ENCODE measurements at places on chromosomes 3 and 15.

DNA sequence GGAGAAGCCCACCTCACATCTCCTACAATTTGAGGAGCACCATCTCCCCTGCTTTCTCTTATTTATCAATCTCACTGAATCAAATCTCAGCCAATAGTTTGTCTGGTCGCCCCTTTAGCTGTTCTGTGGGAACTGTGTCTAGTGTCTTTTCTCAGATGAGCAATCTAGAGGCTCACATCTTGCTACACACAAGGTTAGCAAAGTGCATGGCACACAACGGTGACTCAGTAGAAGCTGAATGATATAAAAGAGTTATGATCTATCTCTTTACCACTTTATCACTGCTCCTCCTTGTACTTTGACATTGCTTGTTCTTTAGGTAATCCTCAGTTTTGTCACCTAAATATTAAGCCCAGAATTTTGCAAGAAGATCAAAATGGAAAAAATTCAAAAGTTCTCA is 16.8 kb upstream of the COLQ start:
- DNase-seq, result no peak

- no peak for DNase-seq
Observed at GRCh38 chr3:178267158-178267844, 268.9 kb upstream of the KCNMB2 start.

- no peak for DNase-seq
Observed at GRCh38 chr15:49620199-49620598, 419 bp downstream of the FAM227B start.

GRCh38 chr3:36149447-36149865 is 230.8 kb upstream of the STAC start:
- DNase-seq, result no peak

GRCh38 chr15:67117370-67117769 is 52.0 kb downstream of the SMAD3 start:
- DNase-seq, result no peak

- no peak for DNase-seq
Observed at GRCh38 chr15:99928429-99928981, 195.3 kb upstream of the LYSMD4 start.

- no peak for DNase-seq
Observed at GRCh38 chr3:185215873-185216606, 37.8 kb downstream of the EHHADH start.

DNA sequence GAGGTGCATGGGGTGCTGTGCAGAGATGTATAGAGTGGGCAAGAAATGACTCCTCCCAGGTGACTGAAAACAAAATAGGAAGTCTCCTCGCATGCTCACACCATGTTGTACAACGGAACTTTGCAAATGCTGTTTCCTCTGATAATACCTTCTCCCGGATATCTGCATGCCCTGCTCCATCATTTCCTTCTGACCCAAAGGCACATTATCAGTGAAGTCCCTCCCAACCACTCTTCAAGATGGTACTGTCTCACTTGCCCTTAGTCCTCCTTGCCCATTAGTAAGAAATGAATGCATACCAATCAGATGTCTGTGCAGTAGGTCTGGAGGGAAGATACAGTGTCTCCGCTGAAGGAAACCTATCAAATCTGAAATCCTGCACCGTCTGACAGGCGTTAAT is 12.0 kb downstream of the TMED3 start:
- DNase-seq, result no peak

DNA sequence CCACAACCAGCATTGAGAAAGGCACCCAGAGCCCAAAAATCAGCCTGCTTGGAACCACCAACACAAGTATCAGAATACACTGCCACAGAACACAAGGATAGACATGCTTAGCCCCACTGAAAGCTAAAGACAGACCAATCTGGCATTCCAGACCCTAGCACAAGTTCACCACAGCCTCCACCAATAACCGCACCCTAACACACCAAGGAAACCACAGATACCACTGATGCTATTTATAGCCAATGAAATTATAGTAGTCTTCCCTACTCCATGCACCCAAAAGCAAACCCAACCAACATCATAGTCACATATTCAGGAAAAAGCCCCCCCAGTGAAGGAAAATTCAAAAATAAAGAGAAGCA is 83.9 kb upstream of the STT3B start:
- DNase-seq, result no peak

- DNase-seq, result no peak
Observed at GRCh38 chr3:103906304-103906703, 1460.4 kb upstream of the ALCAM start.

- DNase-seq, result no peak
Observed at GRCh38 chr3:82177774-82178173, 416.3 kb upstream of the GBE1 start.

DNA sequence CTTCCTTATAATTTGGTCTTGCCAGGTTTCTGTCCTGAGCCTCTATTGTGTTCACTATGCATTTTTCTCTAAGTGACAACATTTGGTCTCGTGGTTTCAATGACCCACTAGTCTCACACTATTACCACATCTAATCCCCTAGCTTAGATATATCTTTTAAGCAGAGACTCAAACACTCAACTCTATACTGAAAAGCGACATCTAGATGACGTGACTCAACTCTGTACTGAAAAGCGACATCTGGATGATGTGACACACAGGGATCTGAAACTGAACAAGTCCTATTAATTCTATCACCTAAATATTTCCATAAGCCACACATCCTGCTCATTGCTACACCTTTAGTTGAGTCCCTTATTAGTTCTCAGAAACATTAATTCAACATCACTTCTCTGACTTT is 141.7 kb upstream of the MBNL1 start:
- DNase-seq, result no peak

GRCh38 chr3:105516972-105517371 is 150.3 kb downstream of the ALCAM start:
- DNase-seq, result no peak

GRCh38 chr3:152292366-152292765 is 23.6 kb downstream of the MBNL1 start:
- no peak for DNase-seq

DNA sequence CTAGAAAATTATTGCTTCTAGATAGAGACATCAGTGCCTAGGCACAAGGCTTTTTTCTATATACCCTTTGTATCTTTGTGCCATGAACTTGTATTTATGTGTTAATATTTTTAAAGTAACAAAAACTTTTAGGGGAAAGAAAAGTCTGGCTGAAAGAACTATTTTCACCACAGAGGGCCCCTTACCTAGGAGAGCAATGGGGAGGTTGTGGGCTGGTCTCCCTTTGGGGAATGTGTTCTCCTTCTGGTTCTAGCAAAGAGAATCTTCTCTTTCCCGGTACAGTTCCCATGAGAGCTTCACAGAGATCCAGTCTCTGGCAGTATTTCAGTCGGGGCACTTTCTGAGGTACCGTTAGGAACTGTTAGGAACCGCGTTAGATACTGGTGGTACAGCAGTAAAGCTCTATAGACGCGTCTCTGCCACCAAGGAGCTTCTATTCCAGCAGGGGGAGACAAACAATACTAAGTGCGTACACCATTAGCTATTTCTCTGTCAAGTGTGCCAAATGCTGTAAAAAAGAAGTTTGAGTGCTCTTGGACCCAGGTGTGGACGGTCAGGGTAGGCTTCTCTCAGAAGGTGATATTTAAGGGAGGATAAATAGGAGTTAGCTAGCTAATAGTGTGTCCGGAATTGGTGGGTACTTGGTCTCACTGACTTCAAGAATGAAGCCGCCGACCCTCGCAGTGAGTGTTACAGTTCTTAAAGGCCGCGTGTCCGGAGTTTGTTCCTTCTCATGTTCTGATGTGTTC is 4.6 kb upstream of the EPB42 start:
- DNase-seq, result no peak

DNA sequence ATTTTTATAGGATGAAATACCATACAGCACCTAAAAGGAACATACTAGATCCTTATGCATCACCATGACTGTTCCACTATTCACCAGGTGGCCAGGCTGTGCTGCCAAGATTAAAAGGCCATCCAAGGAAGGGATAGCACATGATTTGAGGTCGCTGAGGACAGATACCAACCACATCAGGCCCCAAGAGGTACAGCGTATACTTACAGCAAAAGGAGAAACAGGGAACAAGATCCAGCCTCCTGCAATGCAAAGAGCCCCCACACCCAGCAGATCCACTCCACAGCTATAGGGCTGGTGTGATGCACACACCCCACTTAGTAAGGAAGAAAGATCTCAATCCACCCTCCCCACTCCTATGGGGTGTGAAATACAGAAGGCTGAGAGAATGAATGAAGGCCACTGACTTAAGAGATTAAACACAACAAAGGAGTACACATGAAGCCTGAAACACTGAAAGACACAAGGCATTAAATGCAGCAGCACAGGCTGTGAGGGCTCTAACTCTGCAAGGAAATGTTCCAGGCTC is 32.0 kb upstream of the ZNF445 start:
- DNase-seq, result no peak

DNA sequence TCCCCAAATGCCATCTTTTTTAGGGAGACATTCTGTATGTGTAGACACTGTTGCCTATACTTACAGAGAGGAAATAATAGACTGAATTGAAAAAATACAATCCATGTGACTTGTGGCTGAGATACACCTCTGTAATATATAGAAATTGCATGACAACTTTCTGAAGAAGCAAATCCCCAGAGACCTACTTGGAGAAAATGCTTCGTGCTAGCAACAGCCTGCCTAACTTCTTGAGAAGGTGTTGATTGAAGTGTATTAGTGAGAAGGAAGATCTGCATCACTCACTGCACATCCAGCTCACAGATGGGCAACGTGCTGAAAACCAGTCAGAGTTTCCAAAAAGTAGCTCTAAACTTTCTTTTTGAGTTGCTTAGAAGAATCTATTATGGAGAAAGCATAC is 404.1 kb downstream of the EPHB1 start:
- no peak for DNase-seq

GRCh38 chr3:37968813-37969595 is 21.6 kb upstream of the VILL start:
- DNase-seq, result no peak

GRCh38 chr15:51908316-51908715 is 63.3 kb downstream of the LEO1 start:
- no peak for DNase-seq

DNA sequence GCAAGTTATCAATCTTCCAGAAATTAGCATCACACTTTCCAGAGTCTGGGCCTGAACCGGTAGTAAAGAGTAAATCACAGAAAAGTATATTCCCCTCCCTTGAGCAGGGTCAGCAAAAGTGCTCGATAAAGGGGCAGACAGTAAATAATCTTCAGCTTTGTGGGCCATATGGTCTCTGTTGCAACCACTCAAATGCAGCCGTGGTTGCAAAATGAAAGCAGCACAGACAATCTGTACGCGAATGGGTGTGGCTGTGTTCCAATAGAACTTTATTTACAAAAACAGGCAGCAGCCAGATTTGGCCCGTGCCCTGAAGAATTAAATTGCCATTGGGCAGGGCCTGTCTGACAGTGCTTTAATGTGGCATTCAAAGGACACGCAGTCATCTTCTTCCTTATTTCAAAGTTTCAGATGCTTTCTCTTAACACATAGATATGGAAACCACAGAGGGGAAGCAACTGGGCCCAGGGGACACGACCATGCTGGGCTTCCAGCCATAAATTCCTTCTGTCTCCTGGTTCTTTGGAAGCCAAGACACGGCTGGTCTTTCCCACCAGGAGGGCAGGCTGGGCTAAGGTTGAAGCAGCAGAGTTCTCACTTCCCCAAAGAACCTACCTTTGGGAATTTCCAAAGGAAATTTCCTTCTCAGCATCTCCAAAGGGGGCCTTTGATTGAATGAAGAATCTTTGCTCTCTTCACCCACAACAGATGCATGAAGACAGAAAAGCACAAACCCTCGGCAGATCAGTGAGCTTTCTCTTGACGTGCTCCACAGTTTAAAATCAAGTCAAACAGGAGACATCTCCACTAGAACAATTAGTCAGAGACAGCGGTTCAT is 489.8 kb upstream of the PROK2 start:
- DNase-seq, result peak; percentile 85

DNA sequence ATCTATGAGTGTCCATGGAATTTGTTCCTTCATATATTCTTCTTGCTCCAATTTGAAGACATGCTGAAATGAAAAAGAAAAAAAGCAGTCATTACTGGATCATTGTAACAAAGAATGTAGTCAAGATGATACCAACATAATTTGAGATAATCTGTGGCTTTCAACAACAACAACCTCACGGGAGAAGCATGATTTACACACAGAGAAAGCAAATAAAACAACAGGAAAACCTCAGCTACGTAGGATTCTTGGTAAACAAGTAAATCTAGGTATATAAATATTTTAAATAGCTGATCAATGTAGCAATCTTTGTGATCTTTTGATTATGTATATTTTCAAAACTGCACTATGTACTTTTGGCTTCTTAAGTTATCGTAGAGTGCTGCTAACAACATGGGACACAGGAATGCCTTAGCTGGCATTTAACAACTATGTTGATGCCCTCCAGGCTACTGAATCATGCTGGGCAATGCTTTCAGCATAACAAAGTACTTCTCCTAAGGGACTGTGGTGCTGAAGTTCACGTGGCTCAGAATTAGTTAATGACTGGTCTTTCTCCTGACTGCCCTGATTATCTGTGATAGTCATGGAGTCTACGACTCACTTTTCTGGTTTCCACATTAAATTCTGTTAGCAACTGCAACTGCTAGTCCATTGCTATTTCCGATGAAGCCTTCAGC is 96.5 kb upstream of the MYO5C start:
- DNase-seq, result no peak

DNA sequence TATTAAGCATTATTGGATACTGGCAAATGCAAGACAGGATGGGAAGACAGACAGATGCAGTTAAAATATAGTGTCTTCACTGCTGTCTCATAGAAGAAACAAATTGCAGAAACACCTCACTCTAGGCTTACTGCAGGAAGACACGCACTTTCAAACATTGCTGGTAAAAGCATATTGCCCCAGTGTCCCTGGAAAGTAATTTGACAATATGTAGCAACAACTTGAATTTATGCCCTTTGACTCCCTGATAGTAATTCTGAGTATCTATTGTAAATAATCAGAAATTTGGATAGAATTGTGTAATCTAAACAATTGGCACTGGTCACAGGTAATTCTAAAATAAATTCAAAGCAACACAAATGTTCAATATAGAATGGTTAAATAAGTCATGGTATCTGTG is 62.0 kb downstream of the MSL2 start:
- DNase-seq, result no peak

GRCh38 chr3:30578479-30578878 is 27.9 kb upstream of the TGFBR2 start:
- DNase-seq, result no peak

- no peak for DNase-seq
Observed at GRCh38 chr3:11568503-11569155, 75.1 kb downstream of the VGLL4 start.

- no peak for DNase-seq
Observed at GRCh38 chr3:127848131-127849129, 26.1 kb upstream of the MGLL start.

- DNase-seq, result no peak
Observed at GRCh38 chr3:4546346-4547178, 53.4 kb downstream of the ITPR1 start.
